T follicular helper cell (primary cell): ENCODE measurements at places on chromosomes 7 and 10.

- no peak for DNase-seq
Measured at GRCh38 chr7:106493041-106493731, 167.8 kb downstream of the CCDC71L start.

DNA sequence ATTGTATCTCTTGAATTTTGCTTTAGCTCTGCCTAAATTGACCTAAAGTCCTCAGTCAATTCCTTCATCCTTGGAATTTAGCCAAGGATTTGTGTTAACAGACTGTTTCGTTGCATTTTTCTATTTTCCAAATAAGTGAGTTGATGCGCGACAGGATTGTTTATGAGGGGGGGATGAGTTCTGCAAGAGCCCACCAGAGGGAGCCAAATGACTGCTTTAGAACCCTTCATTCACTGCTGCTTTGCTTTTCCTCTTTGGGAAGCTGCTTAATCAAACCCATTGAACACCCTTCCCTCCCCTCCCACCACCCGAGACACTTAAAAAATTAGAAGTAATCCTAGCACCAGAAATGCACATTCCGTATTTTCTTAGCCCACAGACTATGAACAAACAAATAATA lies 33.7 kb upstream of the PTF1A start:
- DNase-seq, result peak; percentile 7

DNA sequence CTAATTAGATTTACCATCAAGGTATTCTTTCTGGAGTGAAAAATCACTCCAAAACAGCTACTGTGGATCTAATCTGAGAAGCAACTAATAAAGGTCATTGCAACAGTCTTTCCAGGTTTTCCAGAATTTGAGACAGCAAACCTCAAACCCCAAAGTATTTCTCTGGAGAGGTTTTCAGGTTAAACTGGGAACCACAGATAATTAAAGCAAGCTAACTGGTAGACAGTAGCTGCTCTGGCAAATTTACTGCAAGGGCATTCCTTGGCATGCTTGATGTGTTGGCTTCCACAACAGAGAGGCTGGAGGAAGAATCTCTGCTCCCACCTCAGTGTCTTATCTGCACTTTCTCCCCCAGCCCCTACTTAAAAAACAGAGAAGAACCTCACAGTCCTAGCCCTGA lies 140.0 kb upstream of the NRBF2 start:
- DNase-seq, result no peak

DNA sequence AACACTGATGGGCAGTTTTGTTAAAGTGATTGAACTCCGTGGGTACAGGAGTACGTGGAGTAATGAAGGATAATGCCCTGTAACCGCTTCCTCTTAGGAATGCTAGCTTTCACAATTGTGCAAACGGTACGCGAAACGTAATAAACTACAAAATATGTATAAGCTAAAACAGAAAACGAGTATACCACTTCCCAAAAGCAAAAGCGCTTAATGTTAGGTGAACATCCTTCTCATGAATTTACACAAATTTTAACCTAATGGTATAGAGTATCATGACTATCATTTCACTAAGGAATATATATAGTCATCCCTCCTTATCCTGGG lies 395 bp upstream of the ZNF25 start:
- no peak for DNase-seq

DNA sequence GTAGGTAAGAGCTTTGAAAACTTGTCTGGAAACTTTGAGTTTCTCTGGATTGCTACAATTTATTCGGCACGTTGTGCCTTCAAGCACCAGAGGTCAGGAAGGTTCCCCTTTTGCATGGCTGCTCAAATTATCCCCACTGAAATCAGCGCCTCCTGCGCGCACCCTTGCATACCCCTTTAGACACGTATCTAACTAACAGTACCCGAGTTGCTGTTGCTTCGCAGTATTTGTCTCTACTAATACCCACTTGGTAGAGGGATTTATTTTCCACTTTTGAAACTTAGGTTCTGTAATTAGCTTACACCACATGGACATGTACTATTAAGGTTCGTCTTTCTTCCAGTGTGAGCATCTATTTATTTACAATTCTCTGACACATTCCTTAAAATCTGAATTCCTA lies 1.6 kb downstream of the MEOX2 start:
- no peak for DNase-seq

DNA sequence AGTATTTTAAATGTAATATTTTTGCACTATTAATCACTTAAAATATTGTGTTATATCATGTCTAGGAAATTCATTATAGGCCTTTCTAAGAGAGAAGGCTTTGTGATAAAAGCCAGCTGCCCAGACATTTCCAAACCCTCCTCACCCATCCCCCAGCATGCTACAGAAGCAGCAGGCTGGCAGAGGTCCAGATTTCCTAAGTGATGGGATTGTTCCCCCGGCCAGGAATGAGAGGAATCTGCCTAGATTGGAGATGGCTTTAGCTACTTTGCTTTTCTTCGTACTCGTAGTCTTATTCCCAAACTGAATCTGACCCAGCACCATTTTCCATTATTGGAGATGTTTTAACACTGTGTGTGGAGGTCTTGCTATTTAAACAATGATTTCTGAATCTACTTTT lies 29.4 kb downstream of the CDK14 start:
- DNase-seq, result no peak

DNA sequence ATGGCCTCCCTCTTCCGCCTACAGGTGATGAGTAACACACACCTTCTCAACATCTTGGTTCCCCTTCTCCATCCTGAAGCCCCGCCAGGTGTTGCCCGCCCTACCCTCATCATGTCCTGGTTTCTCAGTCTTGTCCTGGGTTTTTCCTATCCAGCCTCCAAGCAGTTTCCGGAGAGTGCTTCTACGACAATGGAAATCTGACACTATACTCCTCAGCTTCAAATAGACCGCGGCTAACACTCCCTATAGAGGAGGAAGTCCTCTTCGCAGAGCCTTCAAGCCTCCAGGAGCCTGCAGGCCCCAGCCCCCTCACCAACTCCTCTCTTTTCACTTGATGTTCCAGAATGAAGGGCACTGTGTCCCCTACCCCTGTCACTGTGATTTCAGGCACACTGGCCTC lies 147.4 kb downstream of the PRPF18 start:
- no peak for DNase-seq

GRCh38 chr7:128807191-128807590 lies 15.4 kb downstream of the CCDC136 start:
- no peak for DNase-seq
